ENCODE measurements at places on chromosomes 2 and 18.

GRCh38 chr2:198471291-198471690, 666.9 kb downstream of the PLCL1 start:
- DNase-seq: no peak

GRCh38 chr18:33291539-33291938, 149.0 kb downstream of the CCDC178 start:
- DNase-seq: no peak

GRCh38 chr18:13480571-13481255, 245.6 kb downstream of the FAM210A start:
- DNase-seq: no peak

DNA sequence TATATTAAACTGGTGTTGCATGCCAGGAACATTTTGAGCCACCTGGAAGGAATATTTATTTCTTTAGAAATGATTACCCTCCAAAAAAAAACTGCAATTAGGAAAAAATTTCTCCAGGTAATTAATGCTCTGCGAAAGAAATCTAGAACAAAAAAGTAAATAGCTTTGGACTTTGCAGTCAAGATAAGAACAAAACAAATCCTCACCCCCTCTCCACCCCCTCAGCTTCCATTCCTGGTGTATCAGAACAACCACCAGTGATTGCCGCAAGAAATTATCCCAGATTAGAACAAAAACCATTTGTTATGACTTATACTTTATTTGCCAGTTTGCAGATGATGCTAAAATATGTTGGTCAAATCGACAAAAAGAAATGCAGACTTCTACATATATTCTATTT, 17.0 kb upstream of the TCF7L1 start:
- DNase-seq: no peak

GRCh38 chr2:144738749-144739148, 218.8 kb upstream of the ZEB2 start:
- DNase-seq: no peak

Measured in T-helper 9 cell (primary cell).